ENCODE measurements at places on chromosomes 16 and 17.

DNA sequence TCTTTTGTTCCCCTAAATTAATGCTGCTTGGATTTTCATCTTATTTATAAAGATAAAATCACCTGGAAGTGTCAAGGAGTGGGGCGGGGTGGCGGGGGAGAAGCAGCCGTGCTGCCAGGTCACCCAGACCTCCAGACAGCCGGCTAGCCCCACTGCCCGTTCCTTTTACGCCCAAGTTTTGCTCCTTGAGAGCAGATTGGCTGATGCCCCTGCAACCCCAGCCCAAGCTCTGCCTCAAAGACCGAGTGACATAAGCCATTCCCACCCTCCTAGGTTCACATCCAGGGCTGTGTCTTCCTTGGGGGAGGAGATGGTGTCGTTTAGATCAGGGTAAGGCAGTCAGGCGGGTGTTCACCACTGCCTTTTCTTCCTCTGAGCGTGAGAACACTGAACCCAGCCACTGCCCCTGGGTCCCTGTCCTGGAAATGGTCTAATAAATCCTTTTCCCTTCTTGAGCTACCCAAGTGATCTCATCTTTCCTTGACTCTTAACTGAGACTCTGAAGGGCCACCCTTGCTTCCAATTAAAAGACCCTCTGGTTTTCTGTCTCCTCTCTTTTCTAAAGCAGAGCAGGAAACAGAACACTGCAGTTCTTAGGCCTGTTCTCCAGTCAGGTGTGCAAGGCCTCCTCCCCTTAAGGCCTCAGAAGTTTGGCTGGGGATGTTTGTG, 5.7 kb downstream of the PDF start:
- DNase-seq, result no peak

DNA sequence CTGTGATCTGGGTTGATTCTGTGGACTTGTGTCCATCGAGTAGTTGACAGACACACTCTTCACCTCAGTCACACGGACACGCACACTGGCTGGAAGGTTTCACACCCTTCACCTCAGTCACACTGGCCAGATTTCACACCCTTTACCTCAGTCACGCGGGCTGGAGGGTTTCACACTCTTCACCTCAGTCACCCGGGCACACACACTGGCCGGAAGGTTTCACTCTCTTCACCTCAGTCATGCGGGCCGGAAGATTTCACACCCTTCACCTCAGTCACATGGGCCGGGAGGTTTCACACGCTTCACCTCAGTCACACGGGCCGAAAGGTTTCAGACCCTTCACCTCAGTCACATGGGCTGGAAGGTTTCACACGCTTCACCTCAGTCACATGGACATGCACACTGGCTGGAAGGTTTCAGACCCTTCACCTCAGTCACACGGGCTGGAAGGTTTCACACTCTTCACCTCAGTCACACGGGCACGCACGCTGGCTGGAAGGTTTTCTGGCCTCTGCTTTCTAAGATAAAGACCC, 96.2 kb downstream of the PGS1 start:
- DNase-seq, result no peak

GRCh38 chr16:15948532-15949209, 745 bp upstream of the ABCC1 start:
- no peak for DNase-seq

- DNase-seq, result no peak
Observed at GRCh38 chr17:68821860-68822696, 133.1 kb downstream of the ABCA8 start.

DNA sequence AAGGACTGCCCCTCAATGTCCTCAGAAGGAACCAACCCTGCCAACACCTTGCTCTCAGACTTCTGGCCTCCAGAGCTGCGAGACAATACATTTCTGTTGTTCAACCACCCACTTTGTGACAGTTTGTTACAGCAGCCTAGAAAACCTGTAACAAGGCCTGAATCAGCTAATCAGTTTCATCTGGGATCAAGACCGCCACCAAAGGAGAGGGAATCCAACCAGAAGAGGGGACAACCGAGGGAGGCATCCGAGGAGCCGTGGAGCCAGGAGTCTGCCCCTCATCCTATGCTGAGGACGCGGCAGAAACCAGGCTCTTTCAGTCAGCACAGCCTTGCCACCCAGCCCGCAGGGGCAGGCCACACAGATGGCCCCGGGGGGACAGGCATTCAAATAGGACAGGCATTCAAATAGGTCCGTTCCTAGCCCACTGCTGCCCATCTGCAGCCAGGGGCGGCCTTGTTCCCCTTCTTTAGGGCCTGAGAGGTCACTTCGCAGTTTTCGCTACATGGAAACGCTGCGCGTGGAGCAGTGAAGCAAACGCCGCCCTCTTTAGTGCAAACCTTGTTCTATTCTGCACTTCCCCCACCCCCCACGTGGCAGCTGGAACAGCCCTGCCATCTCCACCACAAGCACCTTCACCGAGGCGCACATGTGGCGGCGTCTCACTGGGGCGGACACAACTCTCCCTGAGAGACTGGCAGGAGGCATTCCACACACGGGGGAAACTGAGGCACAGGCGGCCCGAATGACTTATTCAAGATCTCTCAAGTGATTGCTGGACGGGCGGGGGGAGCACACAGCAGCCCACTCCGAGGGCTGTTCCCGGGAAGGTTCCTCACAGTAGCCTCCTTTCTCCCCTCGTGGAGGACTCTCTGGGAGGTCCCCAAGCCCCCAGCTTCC, 26.7 kb downstream of the FA2H start:
- DNase-seq, result no peak

DNA sequence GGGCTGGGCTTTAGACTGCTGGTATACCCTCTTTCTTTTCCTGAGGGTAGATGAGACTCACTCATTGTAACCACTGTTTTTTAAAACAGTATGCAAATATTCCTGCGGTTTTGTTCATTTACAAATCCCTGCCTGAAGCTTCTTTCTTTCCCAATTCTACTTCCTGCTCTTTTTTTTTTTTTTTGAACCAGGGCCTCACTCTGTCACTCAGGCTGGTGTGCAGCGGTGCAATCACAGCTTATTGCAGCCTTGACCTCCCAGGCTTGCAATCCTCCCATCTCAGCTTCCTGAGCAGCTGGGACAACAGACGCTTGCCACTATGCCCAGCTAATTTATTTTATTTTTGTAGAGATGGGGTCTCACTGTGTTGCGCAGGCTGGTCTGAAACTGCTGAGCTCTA, 8.0 kb upstream of the SULT1A1 start:
- no peak for DNase-seq

DNA sequence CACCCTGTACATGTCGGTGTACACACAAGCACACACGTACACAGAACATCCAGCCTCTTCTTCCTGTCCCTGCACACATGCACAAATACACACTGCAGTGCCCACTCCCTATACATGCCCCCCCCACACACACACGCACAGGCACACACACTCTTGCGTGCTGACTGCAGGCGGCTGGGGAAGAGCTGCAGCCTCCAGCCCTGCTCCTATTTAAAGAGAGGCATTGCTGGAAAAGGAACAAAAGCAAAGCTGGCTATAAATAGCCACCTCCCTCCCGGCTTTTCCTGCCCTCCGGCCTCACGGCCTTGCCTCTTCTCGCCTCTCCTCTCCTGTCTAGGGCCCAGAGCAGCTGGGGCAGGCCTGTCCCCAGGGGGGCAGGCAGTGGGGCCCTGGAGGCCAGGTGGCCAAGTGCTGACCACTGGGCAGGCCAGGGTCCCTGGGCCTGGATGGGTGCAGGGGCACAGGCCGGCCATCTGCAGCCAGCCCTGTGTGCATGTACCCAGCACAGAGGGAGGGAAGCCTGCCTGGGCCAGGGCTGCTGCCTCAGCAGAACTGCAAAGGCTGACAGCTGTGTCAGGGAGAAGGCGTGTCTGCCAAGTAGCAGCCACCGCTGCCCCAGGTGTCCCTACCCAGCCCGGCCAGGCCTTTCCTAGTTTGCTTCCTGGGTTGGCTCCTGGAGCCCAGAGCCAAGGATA, 25.4 kb downstream of the RTN4RL1 start:
- DNase-seq, result peak; percentile 65

- DNase-seq, result no peak
Observed at GRCh38 chr17:55814377-55814776, 63.5 kb downstream of the PCTP start.

DNA sequence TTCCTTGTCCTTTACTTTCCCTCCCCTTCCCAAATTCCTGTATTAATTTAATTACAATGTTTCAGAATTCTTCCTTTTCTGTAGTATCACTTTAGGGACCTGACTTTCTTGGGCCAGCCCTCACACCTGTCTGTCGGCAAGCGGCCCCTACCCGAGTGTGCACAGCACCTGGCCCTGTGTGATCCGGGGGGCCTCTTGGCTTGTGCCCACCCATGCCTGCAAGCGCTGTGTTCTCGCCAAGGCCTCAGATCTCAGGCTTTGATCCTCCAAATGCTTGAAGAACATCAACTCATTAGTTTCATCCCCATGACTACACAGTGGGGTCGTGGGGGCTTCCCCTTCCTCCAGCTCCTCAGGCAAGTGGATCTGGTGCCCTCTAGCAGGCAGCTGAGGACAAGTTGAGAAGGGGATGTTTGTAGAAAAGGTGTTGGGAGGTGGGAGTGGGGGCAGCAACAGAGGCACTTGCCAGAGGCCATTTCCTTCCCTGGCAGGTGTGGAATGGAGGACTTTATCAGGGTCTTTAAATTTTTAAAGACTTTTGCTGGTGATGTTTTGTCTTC, 15.7 kb upstream of the CDH3 start:
- DNase-seq, result no peak

GRCh38 chr16:58913456-58913855, 179.3 kb upstream of the GOT2 start:
- no peak for DNase-seq
